ENCODE measurements at places on chromosomes 3 and 15. TPM values are rescaled to one million over a fixed set of nuclear protein-coding genes. Genes with fewer than 3 reads are reported as not detected.

The CYP1A2 gene
- not detected for total RNA-seq

GRCh38 chr15:70241561-70242320, 144.0 kb upstream of the TLE3 start:
- DNase-seq, result no peak

The ARNT2 gene
- total RNA-seq, result 3.2 TPM

GRCh38 chr15:65401611-65402240, 21.0 kb downstream of the IGDCC4 start:
- no peak for DNase-seq

All from omental fat pad (tissue), 4 donors.